ENCODE measurements at places on chromosomes 5 and 9. TPM values are rescaled to one million over a fixed set of nuclear protein-coding genes. Genes with fewer than 3 reads are reported as not detected.

- DNase-seq = no peak
Observed at GRCh38 chr9:136345281-136346156, 18.0 kb downstream of the DNLZ start.

DNA sequence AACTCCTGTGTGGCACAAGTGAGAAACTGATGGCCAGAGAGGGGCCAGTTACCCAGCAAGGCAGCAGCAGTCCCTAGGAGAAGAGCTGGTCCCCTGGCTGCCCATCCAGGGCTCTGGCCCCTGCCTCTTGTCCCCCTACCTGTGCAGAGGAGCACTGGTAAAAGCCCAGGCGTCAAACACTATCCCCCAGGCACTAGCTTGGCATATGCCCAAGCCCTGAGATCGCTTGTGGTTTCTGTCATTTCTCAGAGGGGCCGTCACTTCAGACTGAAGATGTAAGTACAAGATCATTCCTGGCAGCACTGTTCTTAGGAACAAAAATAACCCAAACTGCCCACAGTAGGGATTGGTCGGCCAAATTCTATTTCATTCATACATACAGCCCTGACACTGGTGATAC, 53.9 kb downstream of the COL15A1 start:
- DNase-seq = no peak

DNA sequence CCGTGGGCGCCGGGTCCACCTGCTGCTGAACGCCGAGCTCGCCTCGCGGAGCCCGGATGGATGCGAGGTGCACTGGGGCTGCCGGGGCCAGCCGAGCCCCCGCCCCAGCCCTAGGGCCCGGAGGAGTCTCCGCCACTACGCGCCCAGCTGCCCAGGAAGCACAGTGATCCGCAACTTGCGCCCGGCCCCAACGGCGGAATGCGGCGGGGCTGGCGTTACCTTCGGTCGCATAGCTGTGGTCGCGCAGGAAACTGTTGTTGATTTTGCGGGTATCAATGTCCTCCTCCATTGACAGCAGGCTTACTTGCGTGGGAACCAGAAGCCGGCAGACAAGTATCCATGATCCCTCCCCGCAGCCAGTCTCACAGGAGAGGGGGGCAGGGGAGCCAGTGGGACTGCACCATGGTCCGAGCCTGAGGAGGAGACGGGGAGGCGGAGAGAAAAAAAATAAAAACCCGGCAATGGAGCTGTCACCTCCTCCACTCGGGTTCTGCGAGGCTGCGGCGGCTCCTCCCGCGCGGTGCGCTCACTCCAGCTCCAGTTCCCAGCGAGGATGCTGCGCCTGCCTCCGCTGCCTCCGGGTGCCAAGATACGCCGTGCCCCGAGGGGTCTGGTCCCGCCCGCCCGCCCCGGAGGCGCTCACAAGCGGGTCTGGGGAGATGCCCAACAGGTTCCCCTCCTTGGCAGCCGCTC, 628 bp downstream of the PPP2R2B start:
- DNase-seq = no peak

GRCh38 chr9:8254541-8254940, 455.0 kb upstream of the DMAC1 start:
- DNase-seq = no peak

Gene SLCO6A1
- not detected for total RNA-seq

- peak; percentile 63 for DNase-seq
Observed at GRCh38 chr5:69493396-69494133, 975 bp downstream of the OCLN start.

Gene PDGFRB
- total RNA-seq = 113 TPM

DNA sequence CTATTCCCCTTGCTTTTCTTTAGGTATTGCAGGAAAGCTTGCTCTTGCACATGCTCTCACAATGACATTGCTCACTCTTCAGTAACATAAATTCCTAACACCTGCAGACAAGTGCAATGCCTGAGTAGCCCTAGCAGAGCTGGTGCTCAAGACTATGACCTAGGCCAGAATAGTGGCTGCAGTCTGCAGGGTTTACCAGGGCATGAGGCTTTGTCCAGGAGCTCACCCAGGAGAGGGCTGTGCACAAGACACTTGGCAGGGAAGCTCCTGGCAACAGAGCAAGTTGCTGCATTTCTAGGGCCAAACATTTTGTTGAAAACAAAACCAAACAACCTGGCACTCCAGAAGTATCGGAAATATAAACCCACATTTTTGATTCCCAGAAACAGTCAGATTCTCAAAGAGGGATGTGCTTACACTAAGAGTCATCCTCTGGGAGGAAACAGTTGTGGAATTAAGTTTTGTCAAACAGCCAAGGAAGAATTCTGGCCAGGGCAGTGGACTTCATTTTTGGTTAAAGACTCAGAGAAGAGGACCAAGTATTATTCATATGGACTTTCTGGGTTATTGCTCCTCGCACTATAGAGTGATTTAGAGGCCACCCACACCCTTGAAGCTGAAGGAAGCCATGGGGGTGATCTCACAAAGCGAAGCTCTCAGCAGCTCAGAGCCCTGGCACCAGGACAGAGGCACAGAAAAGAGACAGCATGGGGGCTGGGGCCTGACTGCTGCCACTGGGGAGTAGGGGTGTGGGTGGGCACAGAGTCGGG, 44.9 kb downstream of the MACROH2A1 start:
- DNase-seq = no peak

DNA sequence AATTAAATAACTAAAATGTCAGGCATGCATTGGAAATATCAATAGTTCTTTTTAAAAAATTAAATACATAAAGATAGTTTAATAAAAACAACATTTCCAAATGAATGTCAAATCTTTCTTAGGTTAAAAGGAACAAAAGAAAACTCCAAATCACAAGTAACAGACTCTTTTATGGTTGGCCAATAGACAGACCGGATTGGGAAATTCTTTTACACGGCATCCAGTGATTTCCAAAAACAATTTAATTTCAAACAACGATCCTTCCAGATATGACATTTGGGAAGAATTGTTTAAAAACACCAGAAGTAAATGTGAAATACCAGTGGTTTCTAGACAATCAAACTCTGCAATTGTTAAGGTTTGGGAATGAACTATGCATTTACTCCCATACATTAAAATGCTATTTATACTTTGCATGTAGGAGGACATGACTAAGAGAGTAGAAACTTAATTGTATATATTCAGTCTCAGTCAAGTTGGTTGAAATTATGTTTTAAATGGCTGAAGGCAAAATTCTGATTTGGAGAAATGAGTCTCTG, 32.8 kb downstream of the ZNF474 start:
- no peak for DNase-seq

GRCh38 chr5:143586781-143587362, 183.4 kb upstream of the NR3C1 start:
- DNase-seq = no peak

- DNase-seq = no peak
Observed at GRCh38 chr9:94768766-94769165, 42.3 kb downstream of the AOPEP start.

Measured in SJSA1 (cell line).